CD8-positive, alpha-beta memory T cell (primary cell): ENCODE measurements at places on chromosomes 13 and 19. TPM values are rescaled to one million over a fixed set of nuclear protein-coding genes. Genes with fewer than 3 reads are reported as not detected.

GRCh38 chr13:98598043-98598442 lies 21.1 kb upstream of the STK24 start:
- no peak for DNase-seq

- DNase-seq = no peak
These were observed 10.7 kb downstream of the ANO8 start for GRCh38 chr19:17323964-17324332.

- no peak for DNase-seq
These were observed 6.3 kb downstream of the SLC17A7 start for GRCh38 chr19:49434907-49435583.

The MAB21L1 gene
- not detected for total RNA-seq

The ZNF227 gene
- total RNA-seq = 22.1 TPM
